Left colon (tissue), 2 donors: ENCODE measurements at places on chromosomes 1 and 21. TPM values are rescaled to one million over a fixed set of nuclear protein-coding genes. Genes with fewer than 3 reads are reported as not detected.

GRCh38 chr1:28256197-28256827 is 3.0 kb upstream of the SESN2 start:
- no peak for DNase-seq

DNA sequence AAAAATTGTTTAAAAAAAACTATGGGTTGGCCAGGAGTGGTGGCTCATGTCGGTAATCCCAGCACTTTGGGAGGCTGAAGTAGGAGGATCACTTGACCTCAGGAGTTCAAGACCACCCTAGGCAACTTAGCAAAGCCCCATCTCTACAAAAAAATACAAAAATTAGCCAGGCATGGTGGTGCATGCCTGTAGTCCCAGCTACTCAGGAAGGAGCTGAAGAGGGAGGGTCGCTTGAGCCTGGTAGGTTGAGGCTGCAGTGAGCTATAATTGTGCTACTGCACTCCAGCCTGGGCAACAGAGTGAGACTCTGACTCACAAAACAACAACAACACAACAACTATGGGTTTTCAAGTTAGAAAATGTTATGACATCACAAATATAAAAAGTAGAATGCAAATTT is 16.4 kb downstream of the SLAMF7 start:
- DNase-seq: no peak

DNA sequence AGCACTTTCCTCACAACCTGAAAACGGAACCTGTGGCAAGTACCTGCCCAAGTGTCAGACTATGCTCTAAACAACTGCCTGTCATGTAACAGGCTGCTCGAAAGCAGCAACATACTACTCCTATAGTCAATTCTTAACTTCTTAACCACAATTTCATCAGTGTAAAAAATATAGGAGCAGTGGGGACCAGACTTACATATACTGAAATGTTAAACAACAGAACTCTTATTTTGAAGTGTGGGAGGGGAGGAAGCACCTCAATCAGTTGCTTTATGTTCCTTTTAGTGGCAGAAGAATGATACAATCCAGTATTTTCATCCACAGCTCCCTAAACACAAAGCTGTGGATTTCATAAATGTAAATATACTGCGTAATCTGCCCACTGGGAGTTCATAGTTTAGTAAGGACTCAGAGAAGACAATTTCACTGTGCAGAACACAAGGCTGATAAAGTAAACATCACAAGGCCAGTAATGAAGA is 44.2 kb downstream of the WLS start:
- no peak for DNase-seq

DNA sequence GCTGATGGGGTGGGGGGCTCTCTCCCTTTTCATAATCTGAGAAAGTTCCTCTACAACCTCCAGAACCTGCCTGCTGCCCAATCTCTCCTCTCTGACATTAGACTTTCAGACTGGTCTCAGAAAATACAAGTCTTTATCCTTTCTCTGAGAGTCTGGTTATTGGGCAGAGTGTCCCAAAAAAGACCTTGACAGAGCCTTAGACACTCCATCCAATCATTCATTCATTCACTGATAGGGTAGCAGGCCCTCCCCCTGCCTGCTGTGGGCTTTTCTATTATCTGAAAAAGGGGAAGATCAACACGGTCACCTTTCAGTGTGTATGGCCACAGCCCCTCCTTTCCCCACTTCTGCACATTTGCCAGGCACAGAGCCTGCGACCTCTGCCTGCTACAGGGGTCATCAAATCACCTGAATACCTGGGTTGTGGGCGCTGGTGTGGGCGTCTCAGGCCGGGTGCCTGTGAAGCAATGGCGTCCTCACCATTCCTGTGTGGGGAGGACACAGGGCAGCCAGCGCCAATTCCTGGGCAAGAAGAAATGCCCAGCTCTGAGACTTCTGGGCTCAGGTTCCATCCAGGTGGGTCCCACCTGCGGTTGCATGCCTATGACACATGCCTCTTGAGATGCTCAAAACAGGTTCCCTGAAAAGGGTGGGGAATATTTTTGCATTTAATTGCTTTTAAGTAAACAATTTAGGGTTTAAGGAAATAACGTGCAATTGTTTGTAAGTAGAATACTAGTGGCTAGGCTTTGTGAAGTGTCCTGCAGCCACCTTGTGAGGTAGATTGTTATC is 52.8 kb downstream of the ELK4 start:
- no peak for DNase-seq

DNA sequence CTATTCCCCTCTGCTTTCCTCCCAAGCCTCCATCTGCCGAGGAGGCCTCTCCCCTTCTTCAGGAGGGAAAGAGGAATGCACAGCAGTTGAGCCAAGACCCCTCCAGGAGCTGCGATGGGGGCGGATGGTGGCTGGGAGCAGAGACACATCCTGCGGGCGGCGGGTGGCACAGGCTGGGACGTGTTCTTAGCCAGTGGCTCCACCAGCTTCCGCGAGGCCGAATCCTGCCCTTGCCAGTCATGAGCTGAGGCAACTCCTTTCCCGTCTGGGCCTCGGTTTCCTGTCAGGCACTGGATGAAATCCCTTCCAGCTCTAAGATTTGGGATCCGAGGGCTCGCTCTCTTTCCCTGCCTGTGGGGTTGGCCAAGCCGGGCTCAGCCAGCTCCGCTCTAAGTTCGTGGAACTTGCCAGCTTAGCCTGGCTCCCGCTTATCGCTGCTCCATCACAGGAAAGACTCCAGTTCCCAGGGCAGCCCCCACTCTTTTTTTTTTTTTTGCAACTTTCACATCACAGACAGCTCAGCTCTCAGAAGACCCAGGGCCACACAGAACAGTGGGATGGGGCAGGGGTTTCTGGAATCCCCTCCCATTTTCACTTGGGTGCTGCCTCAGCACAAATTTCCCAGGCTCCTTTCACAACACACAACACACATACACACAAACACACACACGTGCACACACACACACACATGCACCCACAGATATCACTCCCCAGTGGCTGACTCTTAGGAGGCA is 506 bp downstream of the MYOM3 start:
- no peak for DNase-seq

DNA sequence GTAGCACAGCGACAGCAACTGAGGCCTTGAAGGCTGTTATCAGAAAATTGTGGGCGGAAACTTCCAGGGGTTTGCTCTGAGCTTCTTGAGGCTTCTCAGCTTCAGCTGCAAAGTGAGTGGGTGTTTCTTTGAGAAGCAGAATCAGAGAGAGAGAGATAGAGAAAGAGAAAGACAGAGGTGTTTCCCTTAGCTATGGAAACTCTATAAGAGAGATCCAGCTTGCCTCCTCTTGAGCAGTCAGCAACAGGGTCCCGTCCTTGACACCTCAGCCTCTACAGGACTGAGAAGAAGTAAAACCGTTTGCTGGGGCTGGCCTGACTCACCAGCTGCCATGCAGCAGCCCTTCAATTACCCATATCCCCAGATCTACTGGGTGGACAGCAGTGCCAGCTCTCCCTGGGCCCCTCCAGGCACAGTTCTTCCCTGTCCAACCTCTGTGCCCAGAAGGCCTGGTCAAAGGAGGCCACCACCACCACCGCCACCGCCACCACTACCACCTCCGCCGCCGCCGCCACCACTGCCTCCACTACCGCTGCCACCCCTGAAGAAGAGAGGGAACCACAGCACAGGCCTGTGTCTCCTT is at the start of gene FASLG:
Gene FASLG, plus strand, starts transcription at position 233 of the 583 bp plus-strand sequence. Its CDS starts 99 bp downstream, at position 332.
- DNase-seq: no peak

GRCh38 chr1:2380816-2381591 is 10.3 kb downstream of the MORN1 start:
- peak; percentile 25 for DNase-seq

DNA sequence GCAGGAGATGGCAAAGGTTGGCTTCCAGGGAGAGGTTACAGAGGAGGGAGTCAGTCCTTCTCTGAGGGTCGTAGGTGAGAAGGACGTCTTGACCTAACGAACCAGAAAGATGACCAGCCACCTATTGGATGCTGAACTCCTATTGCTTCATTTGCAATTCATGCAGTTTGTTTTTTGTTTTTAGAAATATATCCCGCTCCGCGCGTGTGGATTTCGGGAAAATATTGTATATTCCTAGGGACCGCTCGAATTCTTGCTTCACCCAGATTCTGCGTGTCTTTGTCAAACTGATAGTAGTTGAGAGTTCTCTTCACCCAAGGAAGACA is 564 bp downstream of the DISP1 start:
- DNase-seq: no peak

GRCh38 chr21:46153247-46154154 is 1.9 kb downstream of the FTCD start:
- DNase-seq: peak; percentile 71

The CFAP74 gene
- total RNA-seq: not detected

The SLC9C2 gene
- not detected for total RNA-seq

The OR2M3 gene
- total RNA-seq: not detected
